ENCODE measurements at places on chromosomes 4 and X.
A peak's percentile ranks its signal among the peaks of the same experiment; 100 is the strongest.

GRCh38 chr4:3340700-3341083 lies 47.9 kb downstream of the RGS12 start:
- peak; percentile 3 for DNase-seq

- peak; percentile 65 for DNase-seq
Measured at GRCh38 chrX:154541896-154542722, 4.5 kb downstream of the G6PD start.

DNA sequence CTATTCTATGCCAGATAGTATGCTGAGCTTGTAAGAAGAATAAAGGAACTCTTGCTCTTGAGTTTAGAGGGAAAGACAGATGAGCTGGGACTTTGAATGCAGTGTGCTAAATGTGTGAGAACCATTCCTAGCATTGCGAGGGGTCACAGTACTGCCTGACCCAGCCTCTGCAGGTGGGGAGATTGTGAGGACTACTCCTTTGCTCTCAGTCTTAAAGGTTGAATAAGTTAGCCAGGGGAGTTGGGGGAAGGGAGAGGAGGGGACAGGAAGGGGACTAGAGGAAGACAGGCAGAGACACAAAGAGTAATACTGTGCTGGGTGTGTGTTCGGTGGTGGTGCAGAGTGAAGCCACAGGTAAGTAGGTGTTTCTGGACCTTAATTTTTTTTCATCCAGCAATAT lies 41.7 kb downstream of the DCUN1D4 start:
- DNase-seq: no peak

DNA sequence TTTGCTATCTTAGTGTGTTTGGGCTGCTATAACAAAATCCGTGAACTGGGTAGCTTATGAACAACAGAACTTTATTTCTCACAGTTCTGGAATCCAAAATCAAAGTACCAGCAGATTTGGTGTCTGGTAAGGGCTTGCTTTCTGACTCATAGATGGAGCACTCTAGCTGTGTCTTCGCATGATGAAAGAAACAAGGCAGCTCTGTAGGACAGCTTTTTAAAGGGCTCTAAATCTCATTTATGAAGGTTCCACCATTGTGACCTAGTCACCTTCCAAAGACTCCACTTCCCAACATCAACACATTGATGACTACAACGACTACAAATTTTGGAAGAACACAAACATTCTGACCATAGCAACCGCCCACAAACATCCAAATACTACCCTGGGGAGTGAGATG lies 158.6 kb upstream of the LCORL start:
- DNase-seq: no peak

GRCh38 chr4:653080-653821 lies 20.8 kb downstream of the ATP5ME start:
- DNase-seq: no peak

DNA sequence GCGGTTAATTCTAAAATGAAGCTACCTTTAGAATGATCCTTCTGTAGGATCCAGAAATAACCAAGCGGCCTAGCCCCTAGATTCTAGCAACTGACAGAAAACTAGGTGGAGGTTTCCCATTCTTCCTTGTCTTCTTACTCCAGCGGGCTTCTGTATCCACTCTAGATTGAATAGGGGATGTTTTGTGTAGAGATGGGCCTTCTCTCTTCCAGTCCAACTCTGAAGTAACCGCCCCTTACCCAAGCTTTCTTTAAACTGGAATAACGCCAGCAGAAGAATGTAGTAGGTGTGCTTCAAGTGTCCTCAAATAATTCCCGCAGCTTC lies 386 bp upstream of the TMEM184C start:
- DNase-seq: no peak

DNA sequence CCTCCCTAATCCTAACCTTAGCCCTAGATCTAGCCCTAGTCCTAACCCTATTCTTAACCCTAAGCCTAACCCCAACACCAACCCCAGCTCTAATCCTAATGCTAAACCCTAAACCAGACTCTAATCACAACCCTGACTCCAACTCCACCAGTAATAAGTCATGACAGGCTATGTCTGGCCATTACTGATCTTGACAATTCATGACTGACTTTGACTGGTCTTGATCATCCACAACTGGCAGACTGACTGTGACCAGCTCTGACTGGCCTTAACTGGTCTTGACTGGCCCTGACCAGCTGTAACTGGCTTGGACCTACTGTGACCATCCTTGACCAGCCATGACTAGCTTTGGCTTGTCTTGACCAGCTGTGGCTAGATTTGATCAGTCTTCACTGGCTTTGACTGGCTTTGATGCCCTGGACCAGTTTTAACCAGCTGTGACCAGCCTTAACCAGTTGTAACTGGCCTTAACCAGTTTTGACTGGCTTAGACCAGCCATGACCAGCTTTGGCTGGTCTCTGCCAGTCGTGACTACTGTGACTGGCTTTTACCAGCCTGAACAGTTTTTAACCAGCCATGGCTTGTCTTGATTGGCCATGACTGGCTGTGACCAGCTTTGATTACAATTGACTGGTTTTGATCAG lies 68.4 kb downstream of the RLIM start:
- no peak for DNase-seq

GRCh38 chr4:16608123-16608522 lies 290.3 kb downstream of the LDB2 start:
- no peak for DNase-seq

Measured in SHP77 (cell line).